ENCODE measurements at places on chromosomes 7 and 10.

GRCh38 chr10:10629512-10629911 is 388.2 kb upstream of the CELF2 start:
- no peak for DNase-seq

GRCh38 chr10:74063256-74063655 is 65.3 kb downstream of the VCL start:
- DNase-seq: no peak

DNA sequence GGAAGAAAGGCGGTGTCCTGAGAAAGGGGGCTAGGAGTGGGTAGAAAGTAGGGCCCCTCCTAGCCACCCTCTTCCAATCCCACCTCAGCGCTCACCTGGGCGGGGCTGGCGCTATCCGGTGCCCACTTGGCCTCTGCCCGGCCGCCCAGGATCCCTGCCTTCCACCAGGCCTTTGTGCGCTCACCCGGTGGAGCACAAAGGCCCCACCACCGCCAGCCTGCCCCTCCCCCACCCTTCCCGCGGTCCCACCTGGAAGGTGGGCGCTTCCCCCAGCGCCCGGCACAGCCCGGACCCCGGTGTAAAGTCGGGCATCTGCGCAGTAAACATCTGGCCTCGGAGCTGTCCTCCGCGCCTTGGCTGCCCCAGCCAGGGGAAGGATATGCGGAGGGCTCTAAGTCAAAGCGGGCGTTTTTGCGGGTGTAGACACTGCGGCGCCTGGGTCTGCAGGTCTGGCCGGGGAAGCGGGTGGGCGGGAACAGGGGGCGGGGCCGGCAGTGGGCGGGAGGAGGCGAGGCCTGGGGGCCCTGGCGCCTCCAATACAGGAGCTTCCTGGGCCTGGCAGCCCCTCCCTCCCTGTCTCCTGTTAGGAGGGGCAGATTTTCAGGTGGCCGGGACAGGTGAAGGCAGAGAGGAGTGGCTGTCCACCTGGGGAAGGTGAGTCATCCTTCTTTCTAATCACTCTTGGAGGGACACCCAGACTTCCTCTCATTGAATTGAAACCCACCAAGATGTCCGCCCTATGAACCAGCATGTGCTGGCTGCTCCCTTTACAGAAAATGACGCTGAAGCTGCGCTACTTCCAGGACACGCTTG is 49.3 kb downstream of the PNLIPRP2 start:
- no peak for DNase-seq

DNA sequence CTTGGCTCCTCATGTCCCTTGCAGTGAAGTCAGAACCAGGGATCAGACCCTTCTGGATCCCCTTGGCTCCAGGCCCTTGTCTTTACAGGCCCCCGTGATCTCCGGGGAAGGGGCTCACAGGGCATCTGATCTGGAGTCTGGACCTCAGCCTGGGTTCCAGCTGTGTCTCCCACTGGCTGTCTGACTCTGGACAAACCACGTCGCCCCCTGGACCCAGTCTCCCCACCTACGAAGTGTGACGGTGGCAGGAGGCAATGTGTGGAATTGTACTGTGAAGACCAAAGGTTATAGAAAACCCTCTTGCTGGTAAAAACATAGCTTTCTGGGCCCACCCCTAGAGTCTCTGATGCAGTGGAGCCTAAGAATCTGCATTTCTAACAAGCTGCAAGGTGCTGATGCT is 15.5 kb upstream of the C10orf71 start:
- no peak for DNase-seq

- no peak for DNase-seq
These were observed 37.4 kb upstream of the CALD1 start for GRCh38 chr7:134741907-134742635.

DNA sequence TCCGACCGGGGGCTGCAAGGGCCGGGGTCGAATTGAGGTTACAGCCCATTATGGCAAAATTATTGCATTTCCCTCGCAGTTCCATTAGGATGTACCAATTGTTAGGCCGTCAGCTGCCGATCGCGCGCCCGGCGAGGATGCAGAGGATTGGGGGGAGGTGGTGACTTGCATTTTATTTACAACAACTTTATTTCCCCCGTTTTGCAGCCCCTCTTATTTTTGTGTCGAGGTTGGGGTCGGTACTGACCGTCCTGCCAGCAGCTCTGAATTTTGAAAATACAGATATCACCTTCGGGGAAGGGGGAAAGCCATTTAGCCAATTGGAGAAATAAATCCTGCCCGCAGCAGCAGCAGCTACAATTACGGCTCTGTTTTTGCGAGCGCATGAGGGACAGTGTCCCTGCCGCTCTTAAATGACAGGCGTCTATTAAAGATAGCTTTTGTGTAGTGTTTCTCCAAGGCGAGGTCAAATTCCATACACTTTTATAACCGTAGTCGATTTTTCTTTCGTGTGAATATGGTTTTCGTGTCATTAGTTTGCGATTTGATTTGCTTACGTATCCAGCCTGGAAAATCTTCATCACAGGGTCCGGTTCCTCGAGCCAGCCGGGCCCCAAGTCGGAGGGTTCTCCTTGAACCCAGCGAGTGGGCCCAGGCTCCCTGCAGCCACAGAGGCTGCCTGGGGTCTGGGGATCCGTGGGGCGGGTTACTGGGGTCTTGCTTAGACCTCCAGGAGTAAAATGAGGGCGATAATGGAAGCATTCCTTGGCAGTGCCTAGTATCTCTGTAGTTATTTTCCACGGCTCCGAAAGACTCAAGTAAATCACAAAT is 684 bp upstream of the HOXA5 start:
- DNase-seq: no peak

GRCh38 chr7:36054637-36055036 is 98.4 kb upstream of the EEPD1 start:
- no peak for DNase-seq

GRCh38 chr7:113790025-113790424 is 128.8 kb downstream of the PPP1R3A start:
- no peak for DNase-seq

DNA sequence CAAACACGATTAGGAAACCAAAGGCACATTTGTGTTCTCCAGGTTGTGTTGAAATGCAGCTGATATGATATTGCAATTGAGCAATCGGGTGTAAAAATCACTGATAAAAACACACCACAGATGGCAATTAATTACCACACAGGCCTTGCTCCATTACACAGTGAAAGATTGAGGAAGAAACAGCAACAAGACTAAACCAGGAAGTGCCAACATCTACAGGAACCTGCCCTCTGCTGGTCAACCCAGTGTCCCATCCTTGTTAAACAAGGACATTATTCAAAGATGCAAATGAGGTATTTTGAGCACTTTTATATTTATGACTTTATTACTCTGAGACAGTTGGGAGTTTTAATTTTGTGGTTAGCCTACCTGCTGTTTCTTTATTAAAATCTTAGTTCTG is 765.6 kb upstream of the GHITM start:
- DNase-seq: no peak

- no peak for DNase-seq
These were observed 64.9 kb downstream of the IKZF1 start for GRCh38 chr7:50369143-50370026.

- DNase-seq: no peak
These were observed 132.7 kb downstream of the NEURL1 start for GRCh38 chr10:103626178-103626577.

DNA sequence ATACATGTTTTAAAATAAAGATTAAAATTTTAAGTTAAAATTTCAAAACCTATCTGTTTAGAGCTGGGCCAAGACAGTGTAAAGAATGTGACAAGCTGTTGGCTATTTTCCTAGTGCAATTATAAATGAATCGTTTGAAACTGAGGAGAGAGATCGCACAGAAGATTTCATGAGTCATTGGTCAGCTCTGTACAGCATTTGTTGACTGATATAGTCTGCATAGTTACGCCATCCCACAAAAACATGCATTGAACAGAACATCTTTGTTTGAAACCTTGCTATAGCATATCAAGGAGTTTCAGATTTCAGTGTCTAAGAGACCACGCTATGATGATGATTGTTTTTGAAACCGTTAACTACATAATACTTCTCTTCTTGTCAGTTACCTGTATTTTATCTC is 1.3 kb upstream of the C10orf67 start:
- no peak for DNase-seq

GRCh38 chr7:50359995-50360925 is 55.7 kb downstream of the IKZF1 start:
- no peak for DNase-seq

- DNase-seq: no peak
These were observed 84.8 kb downstream of the FOXL3 start for GRCh38 chr7:374706-375311.

- no peak for DNase-seq
These were observed 297.2 kb downstream of the RPS24 start for GRCh38 chr10:78330884-78331283.

- no peak for DNase-seq
These were observed 11.3 kb downstream of the ADAMTS14 start for GRCh38 chr10:70683601-70683934.

Measured in NCI-H2081 treated with DMSO at 0.1 percent for 48 hours (cell line).